ENCODE measurements at places on chromosomes 4 and X.

- no peak for DNase-seq
Observed at GRCh38 chr4:139458999-139459398, 5.1 kb downstream of the RAB33B start.

- DNase-seq = peak; percentile 8
Observed at GRCh38 chr4:105061136-105061696, 85.5 kb upstream of the TET2 start.

DNA sequence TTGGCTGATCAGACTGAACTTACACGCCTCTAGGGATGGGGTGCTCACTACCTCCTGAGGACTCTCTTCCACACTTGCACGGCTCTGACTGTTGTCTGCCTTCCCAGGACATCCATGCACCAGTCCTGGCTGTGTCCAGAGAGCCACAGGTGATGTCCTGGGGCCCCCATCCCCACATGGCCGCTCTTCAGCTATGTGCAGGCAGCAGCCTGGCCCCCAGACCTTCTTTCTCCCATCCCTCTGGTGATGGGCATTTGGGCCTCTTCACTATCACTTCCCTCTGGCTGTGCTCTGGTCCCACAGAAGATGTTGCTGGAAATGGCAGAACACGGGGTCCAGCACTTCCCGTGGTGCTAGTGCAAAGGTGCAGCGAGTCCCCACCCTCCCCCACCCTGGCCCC, 40.9 kb upstream of the HMX1 start:
- no peak for DNase-seq

DNA sequence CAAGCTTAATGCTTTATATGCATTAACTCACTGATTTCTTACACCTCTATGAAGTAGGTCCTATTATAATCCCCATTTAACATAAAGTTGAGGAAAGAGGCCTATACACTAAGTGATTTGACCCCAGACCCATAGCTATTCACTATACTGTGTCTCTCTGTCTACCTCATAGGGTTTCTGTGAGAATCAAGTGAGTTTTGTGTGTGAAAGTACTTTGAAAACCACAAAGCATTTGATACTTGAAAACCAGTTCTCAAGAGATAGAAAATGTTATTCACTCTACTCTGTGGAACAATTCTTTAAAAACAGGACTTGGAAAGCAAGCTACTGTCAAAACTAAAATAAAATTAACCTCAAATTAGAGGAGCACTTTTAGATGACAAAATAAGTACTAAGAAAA, 35.0 kb downstream of the SHROOM3 start:
- DNase-seq = no peak

GRCh38 chrX:40871385-40872082, 136.2 kb upstream of the MED14 start:
- DNase-seq = no peak

DNA sequence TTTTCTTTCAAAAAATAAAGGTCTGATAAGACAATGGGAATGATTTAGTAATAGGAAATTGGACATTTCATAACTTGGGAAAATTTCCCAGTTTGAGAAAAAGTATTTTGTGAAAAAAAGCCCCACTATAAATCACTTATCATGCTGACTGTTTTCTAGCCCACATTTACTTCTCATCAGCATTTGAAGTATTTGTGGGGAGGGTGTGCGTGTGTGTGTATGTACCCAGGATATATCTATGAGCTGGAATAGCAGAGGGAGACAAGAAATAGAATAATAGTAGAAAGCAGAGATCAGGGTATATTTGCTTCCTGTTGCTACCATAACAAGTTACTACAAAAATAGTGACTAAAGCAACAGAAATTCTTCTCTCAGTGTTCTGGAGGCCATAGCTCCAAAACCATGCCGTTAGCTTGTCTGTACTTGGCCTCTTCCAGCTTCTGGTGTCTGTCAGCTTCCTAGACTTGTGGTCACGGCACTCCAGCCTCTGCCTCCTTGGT, 139.8 kb downstream of the PTTG2 start:
- DNase-seq = no peak

- no peak for DNase-seq
Observed at GRCh38 chrX:149527705-149528104, 13.1 kb upstream of the EOLA1 start.

DNA sequence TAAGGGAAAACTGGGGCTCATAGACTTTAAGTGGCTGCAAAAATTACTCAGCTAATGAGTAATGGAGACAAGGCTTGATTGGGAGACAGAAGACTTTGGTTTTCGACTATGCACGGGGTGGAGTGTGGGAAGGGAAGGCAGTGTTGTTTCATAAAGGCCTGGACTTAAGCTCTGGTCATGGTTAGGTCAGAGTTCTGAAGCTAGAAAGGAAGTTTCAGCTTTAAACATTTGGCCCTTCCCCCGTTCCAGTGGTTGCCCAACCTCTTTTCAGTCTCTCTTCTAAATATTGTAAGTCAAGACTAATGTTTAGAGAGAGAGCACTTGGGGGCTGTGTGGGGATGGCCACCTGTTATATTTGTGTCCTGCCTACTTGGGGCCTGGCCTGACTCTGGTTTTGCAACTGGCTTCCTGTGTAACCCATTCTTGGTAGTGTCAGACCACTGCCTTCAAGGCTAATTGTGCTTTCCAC, 21.0 kb downstream of the MSN start:
- DNase-seq = no peak

- no peak for DNase-seq
Observed at GRCh38 chrX:112631892-112632291, 47.8 kb downstream of the LHFPL1 start.

- no peak for DNase-seq
Observed at GRCh38 chrX:3462166-3462508, 115.7 kb upstream of the MXRA5 start.

DNA sequence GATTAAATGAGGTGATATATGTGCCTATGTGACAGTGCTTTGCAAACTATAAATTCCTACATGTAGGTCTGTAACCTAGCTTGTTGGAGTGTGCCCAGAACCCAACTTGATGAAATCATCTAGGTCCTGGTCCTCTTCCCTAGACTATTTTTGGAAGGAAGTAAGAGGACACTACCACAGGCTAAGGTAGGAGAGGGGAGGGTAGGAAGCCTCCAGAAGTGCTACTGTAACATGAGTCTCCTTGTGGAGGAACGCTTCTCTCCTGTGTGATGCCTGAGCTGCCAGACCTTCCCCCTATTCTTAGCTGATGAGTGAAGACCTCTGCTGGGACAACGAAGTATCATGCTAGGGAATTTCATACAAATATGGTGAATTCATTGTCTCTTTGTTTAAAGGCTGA, 41.8 kb upstream of the IL21 start:
- DNase-seq = no peak

GRCh38 chrX:154515090-154515965, 704 bp downstream of the FAM3A start:
- DNase-seq = no peak

DNA sequence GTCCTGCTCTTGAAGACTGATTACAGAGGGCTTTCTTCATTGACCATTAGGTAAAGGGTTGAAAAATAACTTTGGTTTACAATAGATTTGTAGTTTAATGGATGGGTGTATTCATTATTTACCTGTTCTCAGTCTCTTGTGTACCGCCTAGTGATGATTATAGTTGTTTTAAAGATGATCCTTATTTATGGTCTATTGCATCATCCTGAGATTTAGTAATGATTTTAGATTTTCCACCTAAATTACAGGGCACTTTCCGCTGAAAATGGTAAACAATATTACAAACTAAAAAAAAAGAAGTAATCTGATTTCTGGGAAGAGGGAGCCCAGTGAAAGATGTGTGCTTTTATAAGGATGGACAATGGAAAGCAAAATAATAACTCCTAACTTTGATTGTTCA, 78.4 kb upstream of the TMEM33 start:
- no peak for DNase-seq

GRCh38 chr4:13659341-13660070, 32.0 kb upstream of the BOD1L1 start:
- no peak for DNase-seq

- DNase-seq = no peak
Observed at GRCh38 chrX:25534091-25534490, 518.3 kb upstream of the ARX start.

GRCh38 chr4:83947125-83947829, 411.4 kb downstream of the GPAT3 start:
- DNase-seq = no peak

- no peak for DNase-seq
Observed at GRCh38 chr4:102318526-102318925, 26.8 kb downstream of the SLC39A8 start.

DNA sequence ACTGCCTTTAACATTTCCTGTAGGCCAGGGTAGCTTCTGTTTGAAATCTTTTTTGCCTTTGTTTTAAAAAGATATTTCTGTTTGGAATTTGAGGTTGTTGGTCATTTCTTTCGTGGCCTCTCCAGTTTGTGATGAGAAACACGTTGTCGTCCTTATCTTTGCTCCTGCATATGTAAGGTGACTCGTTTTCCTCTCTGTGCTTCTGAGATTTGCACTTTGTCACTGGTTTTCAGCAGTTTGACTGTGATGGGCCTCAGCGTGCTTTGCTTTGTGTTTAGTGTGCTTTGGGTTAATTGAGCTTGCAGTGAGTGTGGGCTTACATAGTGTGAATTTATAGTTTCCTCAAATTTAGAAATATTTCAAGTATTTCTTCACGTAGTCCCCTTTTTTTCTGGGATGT, 81.5 kb downstream of the FAM193A start:
- DNase-seq = no peak

DNA sequence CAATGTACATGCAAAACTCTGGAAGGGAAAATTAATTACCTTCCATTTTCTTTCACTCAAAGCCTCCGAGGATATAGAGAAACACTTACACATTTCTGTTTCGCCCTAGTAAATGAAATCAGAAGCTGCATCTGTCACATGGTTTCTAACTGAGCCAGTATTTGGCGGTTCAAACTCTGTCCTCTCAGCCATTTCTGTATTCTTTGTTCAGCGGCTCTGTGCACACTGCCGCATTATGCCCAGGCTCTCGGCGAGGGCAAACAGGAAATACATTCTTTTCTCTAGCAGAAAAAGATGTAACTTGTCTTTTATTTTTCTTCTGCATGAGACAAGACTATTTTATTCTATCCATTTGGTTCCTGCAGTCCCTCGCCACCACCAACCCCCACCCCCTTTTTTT, 71.4 kb upstream of the GPM6B start:
- DNase-seq = no peak

GRCh38 chr4:105858466-105859040, 36.7 kb upstream of the NPNT start:
- no peak for DNase-seq

DNA sequence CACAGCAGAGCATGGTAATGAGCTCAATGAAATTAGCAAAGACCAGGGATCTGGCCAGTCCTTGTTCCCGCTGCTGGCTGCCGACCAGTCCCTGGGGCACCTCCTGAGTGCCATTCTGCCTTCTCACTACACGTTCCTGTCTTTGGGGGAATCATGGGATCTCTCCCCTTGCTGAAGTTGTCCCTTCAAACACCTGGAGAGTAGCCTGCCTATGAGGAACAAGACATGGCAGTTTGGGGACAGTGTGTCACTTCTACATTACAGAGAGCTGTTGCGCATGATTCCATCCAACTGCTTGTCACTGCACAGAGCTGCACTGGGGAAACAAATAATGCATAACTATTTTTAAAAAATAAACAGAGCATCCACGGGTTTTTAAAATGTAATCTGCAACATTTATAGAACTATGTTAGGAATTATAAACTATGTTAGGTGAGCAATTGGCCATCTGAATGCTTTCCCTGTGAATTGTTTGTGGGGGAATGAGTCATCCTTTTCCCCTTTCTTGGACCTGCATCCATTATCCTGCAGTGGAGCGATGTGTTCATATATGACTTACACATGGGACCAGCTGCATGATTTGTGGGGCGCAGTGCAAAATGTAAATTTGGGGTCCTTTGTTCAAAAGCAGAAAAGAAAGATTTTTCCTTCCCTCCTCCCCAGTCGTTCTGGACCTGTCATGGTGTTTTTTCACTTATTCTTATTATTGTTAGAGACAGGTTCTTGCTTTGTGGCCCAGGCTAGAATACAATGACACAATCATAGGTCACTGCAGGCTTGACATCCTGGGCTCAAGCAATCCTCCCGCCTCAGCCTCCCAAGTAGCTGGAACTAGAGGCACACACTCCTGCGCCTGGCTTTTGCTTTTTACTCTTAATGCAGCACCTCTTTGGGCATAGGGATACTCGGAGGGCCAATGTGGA, 115.0 kb upstream of the TBL1X start:
- DNase-seq = no peak

DNA sequence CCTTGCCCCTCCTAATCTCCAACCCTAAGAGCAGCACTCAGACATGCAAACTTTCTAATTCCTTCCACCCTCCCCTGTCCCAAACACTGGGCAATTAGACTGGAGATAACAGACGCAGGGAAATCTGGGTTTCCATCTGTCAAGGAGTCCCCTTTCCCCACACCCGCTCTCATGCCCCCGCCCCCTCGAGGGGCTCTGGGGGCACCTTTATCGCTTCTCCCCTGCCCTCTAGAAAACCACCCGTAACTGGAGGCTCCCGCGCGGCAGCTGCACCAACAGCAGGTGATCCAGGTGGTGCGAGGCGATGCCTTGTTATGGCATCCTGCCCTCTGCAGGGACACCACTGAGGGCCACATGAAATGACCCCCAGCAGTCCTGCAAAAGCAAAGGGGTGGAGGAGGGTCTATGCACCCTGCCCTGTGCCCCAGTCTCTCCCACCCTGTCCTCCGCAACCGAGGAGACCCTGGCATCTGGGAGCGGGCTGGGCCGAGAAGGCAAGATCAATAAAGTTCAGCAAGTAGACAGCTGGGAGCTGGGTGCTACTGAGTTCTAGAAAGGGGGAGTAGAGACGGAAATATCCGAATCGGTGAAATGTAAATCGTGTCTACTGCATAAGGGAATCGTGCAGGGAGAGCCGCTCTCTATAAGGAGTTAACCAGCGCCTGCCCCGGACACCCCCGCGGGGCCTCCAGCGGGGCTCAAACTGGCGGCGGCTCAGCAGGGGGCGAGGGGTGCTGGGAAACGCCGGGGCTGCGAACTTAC, 1.6 kb downstream of the KCTD8 start:
- no peak for DNase-seq

- DNase-seq = no peak
Observed at GRCh38 chr4:119314356-119314755, 7.6 kb downstream of the FABP2 start.

DNA sequence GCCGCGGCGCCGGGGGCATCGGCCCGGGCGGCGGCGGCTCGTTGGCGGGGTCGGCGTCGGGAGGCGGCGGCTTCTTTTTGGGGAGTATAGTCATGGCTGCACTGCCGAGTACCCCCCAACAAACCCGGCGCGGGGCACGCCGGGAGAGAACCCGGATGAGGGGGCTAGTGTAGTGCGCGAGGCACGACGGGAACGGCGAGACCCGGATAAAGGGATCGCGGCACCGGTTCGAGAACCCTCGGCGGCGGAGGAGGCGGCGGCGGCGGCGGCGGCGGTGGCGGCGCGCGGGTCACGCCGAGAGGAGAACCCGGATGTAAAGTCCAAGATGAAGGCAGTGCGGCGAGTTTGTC, at the start of gene OTUD5:
OTUD5 (minus strand) TSS at position 131 of the 350 bp plus-strand sequence; CDS start at position 94, 37 bp downstream.
- peak; percentile 54 for DNase-seq

GRCh38 chrX:112254896-112255295, 172.3 kb upstream of the TRPC5 start:
- no peak for DNase-seq

- no peak for DNase-seq
Observed at GRCh38 chrX:27086237-27086636, 376.9 kb downstream of the PPP4R3C start.

- DNase-seq = no peak
Observed at GRCh38 chr4:142824368-142824767, 21.7 kb downstream of the INPP4B start.

- no peak for DNase-seq
Observed at GRCh38 chrX:17299206-17299605, 75.8 kb upstream of the NHS start.

Data from activated CD8-positive, alpha-beta memory T cell treated with anti-CD3 and anti-CD28 coated beads for 4 hours (primary cell).